CD4-positive, alpha-beta T cell treated with Interleukin-1 beta for 1 hour (primary cell): ENCODE measurements at places on chromosomes 5 and 9.
A peak's percentile ranks its signal among the peaks of the same experiment; 100 is the strongest.

DNA sequence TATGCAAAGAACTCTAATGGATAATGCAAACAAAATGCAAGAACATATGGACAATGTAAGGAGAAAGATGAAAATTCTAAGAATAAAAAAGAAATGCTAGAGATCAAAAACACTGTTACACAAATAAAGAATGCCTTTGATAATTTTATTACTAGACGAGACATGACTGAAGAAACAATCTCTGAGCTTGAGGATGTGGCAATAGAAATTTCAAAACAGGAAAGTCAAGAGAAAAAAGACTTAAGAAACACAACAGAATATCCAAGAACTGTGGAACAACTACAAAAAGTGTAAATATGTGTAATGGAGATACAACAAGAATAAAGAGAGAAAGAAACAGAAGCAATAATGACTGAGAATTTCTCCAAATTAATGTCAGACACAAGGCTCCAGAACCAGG, 140.5 kb upstream of the ACOT12 start:
- no peak for DNase-seq

DNA sequence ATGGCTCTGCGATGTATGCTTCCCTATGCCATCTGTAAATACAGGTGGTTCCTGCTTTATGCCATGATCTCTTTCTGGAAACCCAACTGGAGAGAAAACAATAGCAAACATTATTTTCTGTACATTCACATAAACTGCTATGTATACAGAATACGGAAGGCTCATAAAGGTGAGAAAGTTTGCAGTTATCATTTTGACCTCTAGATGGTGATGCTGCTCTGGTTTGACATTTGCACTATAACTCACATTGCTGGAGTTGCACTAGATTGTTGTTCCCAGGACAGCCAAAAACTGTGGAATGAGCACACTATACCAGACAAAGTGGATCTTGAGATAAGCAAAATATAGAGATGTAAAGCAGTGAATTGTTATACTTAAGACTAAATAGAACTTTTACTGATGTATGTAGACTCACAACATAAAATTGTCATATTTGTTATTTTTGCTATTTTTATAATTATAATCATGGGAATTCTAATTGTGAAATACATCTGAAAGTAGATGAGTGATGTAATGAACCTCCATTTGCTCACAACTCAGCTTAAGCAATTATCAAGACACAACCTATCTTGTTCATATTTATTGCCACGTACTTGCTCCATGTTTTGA, 246.5 kb downstream of the PTPRD start:
- no peak for DNase-seq

DNA sequence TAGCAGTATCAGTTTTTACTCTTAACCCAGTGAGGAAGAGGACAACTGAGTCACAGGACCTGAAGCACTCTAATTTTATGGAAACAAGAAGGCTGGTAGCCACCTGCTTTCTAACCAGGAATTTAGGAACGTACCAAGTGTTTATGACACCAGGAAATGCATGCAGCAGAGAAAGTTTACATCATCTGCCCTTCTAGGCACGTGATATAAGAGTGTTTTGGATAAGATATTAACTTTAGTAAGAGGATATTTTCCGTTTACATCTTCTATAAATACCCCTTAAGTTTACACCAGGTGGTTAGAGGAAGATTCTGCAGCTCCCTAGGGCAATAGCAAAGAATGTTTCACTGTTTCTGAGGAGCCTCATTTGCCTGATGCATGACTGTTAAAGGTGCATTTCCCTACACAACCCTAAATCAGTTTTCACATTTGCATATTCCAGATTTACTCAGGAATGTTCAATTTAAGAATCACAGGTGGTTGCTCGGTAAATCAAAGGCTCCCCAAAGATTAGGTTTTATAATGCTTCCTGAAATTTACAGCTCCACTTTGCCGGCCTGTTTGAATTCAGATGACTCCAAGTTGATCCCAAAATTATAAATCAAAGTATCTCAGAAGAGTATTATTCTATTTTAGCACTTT, 1.8 kb downstream of the TSC1 start:
- DNase-seq = no peak

GRCh38 chr9:9846557-9846956, 766.2 kb downstream of the PTPRD start:
- DNase-seq = no peak

- no peak for DNase-seq
Observed at GRCh38 chr9:75130621-75131230, 42.4 kb downstream of the OSTF1 start.

GRCh38 chr5:62649476-62650113, 71.0 kb downstream of the LRRC70 start:
- no peak for DNase-seq

- DNase-seq = no peak
Observed at GRCh38 chr9:129778469-129778868, 24.5 kb upstream of the TOR1B start.

GRCh38 chr5:30040488-30041118, 1152.9 kb upstream of the CDH6 start:
- no peak for DNase-seq

GRCh38 chr9:134301387-134302129, 24.7 kb upstream of the RXRA start:
- peak; percentile 61 for DNase-seq

DNA sequence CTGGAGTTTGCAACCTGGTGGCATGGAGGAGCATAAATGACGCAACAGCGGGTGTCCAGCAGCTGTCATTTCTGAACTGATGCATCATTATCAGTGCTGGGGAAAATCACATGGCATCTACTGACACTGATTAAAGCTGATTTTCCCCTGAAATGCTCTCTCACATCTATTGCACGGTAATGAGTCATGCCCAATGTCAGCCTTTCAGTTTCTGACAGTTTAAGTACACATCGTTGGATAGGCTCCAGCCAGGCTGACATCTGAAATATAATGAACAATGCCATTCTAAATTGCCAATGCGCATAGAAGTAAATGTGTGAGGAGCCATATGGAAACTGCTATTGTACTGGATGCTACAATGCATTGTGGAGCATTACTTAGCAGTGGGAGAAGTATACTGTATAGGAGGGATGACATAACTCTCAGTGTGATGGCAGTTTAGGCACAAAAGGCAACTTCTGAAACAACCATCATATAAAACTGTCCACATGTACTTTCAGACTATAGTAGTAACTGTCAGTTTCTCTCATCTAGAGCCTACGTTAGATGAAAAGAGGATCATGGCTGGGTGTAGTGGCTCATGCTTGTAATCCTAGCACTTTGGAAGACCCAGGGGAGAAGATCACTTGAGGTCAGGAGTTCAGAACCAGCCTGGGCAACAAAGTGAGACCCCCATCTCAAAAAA, 389.3 kb upstream of the DMAC1 start:
- DNase-seq = no peak

DNA sequence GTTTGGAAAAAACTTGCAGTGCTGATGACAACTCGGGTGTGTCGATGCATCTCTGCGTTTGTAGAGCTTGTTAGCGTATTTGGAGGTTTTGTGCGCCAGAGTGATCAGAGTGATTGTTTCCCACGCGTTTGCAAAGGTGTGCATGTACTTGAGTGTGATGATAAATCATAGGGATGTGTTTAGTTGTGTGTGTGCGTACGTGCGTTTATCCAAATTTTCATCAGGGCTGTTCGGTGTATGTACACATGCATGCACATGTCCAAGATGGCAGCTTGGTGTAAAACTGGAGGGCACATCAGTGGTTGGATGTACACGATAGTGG, 248 bp upstream of the C1QTNF2 start:
- no peak for DNase-seq

DNA sequence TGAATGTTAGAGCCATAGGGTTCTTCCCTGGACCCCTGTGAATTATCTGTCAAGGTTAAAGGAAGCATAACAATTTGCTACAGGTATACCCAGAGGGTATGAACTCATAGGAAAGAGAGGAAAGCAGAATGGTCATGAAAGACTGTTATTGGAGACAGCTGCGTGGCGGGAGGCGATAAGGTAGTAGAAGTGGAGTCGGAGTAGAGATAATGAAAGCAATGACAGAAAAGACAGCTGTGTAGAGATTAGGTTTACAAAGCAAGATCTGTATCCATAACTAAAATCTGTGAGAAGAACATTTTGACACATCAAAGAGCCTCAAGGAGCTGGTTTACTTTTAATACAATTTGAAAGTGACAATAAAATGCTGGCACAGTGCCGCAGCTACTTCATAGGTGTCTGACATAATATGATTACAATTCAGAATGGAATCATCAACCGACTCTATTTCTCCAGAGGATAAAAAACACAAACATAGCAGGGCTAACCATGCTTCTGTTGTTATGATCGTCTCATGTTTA, 603.9 kb downstream of the CDH12 start:
- no peak for DNase-seq

GRCh38 chr5:6548756-6549285, 84.0 kb downstream of the NSUN2 start:
- DNase-seq = no peak

- no peak for DNase-seq
Observed at GRCh38 chr5:96140084-96140483, 178.4 kb upstream of the ELL2 start.

DNA sequence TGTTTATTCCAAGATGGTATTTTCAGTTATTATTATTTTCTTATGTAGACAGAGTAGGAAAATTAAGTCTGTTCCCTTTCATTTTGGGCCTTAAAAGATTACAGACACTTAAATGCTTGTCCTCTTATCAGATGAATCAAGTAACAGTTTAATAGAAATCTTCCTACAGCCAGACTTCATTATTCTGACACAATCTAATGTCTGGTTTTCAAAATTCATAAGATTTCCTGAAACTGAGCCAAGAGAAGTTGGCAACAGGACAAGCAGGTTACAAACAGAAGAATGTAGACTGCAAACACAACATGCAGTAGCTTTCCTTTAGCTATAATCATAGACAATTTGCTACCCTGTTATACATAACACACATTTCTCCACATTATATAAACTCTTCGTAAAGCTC, 130.5 kb downstream of the FBXL17 start:
- DNase-seq = no peak

GRCh38 chr5:2683720-2684119, 67.8 kb downstream of the IRX2 start:
- no peak for DNase-seq

DNA sequence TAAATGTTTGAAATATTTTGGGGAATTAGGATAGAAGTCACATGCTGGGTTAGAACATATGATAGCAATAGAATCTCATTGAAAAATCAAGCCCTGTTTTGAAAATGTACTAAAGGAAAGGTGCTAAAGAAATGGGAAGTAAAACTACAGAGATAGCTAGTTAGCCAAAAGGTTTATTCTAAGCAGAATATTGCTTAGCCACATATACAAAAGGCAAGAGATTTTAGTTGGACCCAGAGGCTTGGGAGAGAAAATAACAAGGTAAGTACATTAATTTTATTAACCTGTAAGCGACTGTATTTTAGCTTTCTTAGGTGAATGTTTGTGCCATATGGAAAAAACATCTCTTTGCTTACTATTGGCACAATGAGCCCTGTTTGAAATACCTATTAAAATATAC, 108.3 kb downstream of the RPS23 start:
- DNase-seq = no peak

DNA sequence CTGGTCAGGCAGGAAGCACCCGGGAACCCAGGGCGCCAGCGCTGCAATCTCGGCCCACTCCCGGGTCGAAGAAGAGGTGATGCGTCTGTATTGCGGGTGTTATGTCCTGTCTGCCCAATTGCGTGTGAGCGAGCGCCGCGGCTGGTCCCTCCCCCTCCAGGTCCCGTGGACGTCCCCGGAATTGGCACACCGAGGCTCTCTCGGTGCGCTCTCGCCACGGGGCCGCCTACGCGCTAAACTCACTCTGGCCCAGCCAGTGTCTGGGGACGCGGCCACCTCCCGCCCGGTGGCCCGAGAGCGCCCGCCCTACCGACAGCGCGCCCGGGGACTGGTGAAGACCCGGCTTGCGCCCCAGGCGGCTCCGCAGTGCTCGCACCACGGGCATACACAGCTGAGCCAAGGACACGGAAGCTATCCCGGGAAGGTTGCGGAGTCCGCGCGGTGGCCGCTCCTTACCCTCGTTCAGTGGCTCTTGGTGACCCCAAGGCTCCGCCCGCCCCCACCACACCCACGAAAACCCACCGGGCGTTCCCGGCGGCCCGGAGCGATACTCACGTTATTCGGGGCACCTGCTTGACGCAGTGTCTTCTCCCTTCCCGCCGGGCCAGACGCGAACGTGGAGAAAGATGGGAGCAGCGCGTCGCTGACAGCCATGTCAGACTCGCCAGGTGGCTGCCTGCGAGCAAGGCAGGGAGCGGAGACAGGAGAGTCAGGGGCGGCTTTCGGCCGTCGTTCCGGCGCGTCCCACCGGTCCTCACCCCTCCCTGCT, 1.0 kb downstream of the KLF4 start:
- no peak for DNase-seq

GRCh38 chr9:32644698-32645097, 9.2 kb upstream of the TAF1L start:
- no peak for DNase-seq

- DNase-seq = no peak
Observed at GRCh38 chr9:82726424-82727276, 336.3 kb downstream of the RASEF start.

DNA sequence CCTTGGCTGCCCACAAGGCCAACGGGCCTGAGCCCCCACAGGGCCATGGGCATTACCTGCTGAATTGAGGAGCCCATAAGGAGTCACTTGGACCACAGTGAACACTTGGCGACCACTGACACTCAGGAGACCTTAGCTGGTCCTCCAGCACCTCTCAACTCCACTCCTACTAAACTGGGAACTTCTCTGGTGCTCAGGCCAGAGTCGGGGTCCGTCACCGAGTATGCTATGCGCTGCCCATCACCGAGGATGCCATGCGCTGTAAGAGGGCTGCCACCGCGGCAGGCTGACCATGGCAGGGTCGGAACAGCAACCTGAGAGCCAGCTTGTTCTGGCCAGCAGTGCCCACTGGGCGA, 600 bp upstream of the SQSTM1 start:
- DNase-seq = no peak

GRCh38 chr9:74463825-74464224, 33.3 kb upstream of the RORB start:
- DNase-seq = no peak

- DNase-seq = no peak
Observed at GRCh38 chr9:135069558-135070197, 17.8 kb upstream of the OLFM1 start.

- DNase-seq = no peak
Observed at GRCh38 chr5:123360910-123361309, 62.3 kb downstream of the CEP120 start.

- DNase-seq = no peak
Observed at GRCh38 chr9:22009506-22009867, 382 bp upstream of the CDKN2B start.
